Activated naive CD4-positive, alpha-beta T cell (primary cell): ENCODE measurements at places on chromosomes 6 and 20.

DNA sequence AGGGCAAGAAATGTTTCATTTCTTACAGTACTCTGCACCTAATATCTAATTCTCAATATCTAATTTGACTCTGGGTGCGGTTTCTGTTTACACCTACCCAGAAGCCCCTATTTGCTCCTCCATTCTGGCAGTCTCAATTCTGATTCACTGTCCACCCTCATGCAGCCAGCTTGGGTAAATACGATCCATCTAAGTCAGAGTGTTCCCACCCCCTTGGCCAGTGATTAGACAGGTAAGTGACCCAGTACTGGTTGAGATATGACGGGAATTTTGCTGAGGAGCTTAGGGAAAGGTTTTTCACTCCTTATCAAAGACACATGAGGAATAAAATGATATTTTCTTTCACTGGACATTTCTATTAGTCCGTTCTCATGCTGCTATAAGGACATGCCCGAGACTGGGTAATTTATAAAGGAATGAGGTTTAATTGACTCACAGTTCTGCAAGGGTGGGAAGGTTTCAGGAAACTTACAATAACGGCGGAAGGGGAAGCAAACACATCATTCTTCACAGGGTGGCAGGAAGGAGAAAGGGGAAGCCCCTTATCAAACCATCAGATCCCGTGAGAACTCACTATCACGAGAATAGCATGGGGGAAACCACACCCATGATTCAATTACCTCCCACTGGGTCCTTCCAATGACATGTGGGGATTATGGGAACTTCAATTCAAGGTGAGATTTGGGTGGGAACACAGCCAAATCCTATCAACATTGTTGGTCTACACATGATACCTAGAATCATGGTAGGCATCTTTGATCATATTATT is 29.4 kb downstream of the GLO1 start:
- DNase-seq, result no peak

GRCh38 chr6:3405679-3406078 is 51.2 kb downstream of the SLC22A23 start:
- no peak for DNase-seq

DNA sequence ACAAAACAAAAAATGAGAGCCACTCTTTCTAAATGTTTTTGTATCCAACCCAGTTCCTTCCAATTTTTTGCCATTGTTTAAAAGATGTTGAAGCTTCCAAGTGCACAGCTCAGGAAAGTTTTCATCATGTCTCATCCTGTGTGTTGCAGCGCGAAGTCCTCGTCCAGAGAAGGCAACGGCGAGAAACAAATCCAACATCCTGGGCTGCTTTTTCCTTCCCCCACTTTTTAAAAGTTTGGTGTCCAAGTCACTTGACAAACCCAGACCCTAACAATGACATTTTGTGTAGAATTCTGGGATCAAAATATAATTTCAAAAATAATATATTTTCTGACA is 92.3 kb downstream of the ANKRD60 start:
- DNase-seq, result no peak

DNA sequence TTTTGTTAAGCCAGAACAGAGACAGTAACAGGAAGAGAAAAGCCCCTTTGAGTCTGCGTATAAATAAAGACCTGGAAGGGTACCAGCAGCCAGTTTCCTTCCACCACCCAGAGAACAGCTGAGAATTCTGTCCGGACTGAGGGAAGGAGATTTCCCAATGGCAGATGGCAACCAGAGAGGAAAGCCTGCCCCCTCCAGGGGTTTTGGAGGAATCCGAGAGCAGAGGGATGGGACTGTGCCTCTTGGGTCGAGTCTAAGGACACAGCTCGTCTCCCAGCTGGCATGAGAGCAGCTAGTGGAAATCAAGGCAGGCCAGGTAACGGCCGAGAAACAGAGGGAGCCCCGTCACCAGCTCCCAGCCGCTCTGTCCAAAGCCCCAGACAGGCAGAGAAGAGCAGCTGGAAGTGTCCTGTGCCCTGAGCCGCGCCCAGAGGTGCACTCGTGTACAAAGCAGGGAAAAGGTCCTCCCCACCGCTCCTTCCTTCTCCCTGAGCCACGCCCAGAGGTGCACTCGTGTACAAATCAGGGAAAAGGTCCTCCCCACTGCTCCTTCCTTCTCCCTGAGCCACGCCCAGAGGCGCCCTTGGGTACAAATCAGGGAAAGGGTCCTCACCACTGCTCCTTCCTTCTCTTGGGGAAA is 134.0 kb upstream of the SNX9 start:
- DNase-seq, result no peak

DNA sequence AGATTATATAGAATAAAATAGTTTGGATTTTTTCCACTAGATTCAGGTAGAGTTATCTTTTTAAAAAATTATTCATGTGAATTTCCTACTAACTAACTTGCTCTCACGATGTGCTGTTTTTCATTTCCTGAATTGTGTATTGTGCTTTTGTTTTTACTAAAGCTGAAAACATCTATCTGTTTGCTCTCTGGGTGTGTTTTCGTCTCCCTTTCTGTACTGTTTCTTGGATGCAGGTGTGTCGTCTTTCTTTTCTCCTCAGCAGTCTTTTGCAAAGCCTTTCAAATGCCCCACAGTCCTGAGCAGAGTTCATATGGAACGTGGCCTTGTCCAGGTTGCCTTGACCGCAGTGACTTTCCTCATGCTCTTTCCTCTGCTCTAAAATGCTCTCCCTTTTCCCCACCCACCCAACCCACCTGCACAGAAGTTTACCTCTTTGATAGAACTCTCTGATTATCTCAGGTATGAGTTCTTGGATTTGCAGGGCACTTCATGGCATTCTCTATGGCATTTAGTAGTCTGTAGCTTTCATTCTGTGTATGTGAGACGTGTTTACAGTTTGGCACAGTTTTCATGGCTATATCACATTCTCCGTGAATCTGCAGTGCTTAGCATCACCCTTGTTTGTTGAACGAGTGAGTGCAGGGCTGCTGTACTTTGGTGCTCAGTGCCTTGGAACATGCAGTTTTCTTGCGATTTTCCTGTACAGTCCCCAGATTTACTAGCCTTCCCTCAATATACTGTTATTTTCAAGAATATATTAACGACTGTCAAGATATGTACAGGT is 77.1 kb downstream of the FARS2 start:
- DNase-seq, result no peak

GRCh38 chr6:101700655-101701054 is 307.1 kb downstream of the GRIK2 start:
- no peak for DNase-seq

DNA sequence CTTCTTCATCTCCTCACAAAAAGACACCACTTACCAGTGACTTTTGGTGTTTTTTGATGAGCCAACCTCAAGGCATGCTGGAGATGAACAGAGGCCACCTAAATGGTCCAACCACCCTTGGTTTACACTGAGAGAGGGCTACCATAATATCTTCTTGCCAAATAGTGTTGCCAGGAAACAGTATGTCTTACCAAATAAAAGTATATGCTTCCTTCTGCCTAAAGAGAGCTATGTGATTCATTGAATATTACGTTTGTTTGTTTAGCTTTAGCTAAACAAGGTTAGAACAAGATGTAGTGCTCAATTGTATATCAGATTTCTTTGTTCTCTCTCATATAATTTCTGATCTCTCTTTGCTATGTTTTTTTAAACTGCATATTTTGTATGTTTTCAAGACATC is 40.6 kb upstream of the BMP6 start:
- DNase-seq, result no peak

DNA sequence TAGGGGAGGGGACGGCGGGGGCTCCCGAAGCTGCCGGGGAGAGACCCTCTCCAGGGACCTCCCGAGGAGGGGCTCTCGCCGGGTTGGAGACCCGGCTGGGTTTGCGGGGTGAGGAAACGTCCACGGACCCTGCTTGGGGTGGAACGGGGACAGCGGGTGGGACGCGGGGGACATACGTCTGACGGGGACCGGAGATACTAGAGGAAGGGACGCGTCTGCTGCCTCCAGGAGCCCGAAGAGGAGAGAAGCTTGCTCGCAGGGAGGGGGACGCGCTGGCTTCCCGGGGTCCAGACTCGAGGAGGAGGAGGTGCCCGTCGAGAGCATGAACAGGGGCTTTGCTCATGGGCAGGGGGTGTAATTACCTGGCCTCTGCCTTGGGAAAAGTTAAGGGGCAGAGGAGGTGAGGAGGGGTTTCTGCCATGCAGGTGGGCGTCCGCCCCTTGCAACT is 593 bp downstream of the DNMT3B start:
- DNase-seq, result no peak

- DNase-seq, result no peak
Observed at GRCh38 chr6:136587527-136587926, 37.3 kb upstream of the MAP7 start.

DNA sequence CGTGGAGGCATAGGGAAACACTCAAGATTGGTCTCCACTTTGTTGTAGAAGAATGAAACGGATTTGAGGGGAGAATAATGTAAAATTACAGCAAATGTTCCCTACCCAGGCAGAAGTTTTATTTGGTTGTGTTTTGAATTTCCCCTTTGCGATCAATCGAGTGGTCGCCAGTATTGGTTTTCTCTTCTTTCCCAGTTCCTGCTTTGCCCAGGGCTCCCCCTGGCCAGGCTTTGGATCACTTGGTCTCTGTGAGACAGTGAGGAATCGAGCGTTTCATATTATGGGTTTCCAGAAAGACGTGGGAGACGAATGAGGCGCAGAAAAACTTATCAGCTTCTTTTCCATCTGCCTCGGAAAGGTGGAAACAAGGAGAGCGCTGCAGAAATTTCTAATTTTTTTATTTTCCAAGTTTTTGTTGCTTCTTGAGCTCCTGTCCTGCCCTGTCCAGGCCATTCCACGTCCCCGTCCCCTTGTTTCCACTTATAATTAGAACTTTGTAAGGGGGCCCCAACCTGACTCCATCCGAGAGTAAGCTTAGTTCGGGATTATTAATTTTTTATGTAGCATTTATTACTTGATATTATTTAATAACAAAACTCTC is 7.5 kb upstream of the TBX18 start:
- DNase-seq, result no peak

GRCh38 chr6:18579869-18580268 is 192.7 kb downstream of the RNF144B start:
- DNase-seq, result no peak

DNA sequence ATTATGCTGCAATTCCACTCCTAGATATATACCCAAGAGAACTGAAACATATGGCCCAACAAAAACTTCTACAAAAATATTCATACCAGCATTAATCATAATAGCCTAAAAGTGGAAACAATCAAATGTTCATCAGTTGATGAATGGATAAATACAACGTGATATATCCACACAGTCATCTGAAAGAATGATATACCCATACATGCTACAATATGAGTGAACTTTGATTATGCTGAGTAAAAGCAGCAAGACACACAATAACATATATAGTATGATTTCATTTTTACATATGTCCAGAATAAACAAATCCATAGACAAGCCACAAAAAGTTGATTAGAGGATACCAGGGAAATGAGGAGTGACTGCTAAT is 30.7 kb downstream of the CDK19 start:
- no peak for DNase-seq

DNA sequence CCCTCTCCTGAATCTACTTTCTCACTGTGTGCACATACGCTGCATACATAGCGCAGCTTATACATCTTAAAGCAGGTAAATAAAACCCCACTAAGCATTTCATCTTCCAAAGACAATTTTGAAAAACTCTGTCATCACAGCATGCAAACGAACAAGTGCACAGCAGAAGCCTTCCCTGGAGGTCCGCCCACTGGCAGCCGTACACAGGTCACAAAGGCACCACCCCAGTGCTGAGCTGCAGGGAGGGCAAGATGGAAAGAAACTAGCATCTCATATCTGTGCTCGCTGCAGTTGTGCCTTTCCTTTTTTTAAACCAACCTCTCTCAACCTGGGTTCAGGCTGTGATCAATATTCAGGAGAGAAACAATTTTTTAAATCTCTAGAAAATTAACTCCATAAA is 73.3 kb downstream of the HUS1B start:
- no peak for DNase-seq

GRCh38 chr6:159899994-159900745 is 9.4 kb downstream of the MAS1 start:
- DNase-seq, result no peak

DNA sequence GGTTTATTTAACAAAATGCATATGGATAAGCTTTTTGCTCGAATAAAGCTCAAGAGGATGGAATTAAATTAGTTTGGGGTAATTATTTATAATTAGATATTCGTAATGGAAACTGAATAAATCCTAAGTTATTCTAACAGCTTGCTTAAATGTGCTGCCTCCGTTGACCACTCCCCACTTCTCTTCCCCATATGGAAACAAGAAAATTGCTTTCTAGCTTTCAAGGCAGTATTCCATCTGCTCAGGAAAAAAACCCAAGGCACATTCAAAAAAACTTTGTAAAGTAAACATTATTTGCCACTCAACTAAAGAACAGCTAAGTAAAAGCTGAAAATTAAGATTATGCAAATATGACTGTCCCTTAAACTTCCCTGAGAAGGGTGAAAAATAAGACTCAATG is 369.2 kb downstream of the HAO1 start:
- no peak for DNase-seq

- no peak for DNase-seq
Observed at GRCh38 chr6:44572346-44572745, 184.8 kb downstream of the CDC5L start.

DNA sequence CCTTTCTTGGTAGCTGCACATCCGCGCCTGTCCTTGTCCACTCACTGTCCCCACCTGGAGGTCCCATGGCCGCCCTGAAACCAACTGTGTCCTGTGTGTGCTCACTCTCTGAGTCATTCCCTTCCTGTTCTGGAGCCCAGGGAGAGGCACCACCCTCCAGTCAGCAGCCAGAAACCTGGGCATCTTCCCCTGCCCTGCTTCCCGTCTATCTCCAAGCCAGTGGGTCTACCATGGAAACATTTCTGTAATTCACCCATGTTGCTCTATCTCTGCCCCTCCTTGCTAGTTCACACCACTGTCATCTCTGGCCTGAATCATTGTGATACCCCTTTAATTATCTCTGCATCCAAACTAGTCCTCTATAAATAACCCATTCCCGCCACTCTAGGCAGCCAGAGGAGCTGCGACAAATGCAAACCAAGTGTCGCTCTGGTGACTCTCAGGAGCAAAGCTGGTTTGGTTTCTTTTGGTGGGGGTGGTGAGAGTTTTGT is 28.8 kb upstream of the SYNJ2 start:
- no peak for DNase-seq

DNA sequence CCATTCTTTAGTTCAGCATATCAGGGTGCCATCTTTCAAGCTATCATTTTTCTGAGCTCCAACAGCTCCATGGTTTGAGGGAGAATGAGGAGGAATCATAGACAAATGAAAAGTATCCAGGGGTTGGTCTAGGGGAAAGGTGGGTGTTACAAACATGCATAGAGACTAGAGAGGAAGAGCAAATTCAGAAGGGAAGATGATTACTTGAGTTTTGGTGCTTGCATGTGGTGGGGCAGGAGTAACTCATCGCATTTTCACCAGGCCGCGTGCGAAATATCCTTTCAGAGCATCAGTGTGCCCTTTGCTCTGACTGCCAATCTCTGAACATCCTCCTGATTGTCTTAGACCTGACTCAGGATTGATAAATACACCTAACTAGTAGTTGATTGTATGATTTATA is 7.7 kb upstream of the BICRAL start:
- no peak for DNase-seq

GRCh38 chr20:3032624-3033023 is 10.8 kb upstream of the GNRH2 start:
- DNase-seq, result no peak

GRCh38 chr6:162090734-162091133 is 636.8 kb downstream of the PRKN start:
- DNase-seq, result no peak
